ENCODE measurements at places on chromosomes 13 and 19. TPM values are rescaled to one million over a fixed set of nuclear protein-coding genes. Genes with fewer than 3 reads are reported as not detected.
A peak's percentile ranks its signal among the peaks of the same experiment; 100 is the strongest.

GRCh38 chr13:71875823-71876222, 8.8 kb upstream of the DACH1 start:
- DNase-seq = no peak

GRCh38 chr13:102039264-102039663, 362.6 kb downstream of the FGF14 start:
- no peak for DNase-seq

DNA sequence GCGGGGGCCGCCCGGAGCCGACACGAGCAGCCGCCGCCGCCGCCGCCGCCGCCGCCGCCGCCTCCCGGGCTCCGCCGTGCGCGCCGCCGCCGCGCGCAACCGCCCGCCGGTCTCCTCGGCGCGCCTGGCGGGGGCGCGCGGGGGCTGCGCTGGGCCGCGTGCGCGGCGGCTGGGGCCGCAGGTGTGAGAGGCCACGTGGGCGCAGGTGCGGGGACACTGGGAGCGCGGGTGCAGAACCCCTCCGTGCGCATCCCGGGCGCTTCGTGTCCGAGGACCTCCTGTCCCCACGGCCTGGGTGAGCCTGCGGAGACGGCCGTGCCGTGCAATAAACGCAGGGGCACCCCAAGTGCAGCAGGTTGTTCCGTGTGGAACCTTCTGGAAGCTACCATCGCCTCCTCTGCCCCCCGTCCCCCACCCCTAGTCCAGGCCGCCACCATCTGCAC, at the start of gene LINGO3:
TSS of gene LINGO3 (minus strand) at position 41 of the 443 bp plus-strand sequence. CDS start 16,378 bp downstream, outside the sequence.
- no peak for DNase-seq

- DNase-seq = no peak
Observed at GRCh38 chr19:41624937-41625336, 1.9 kb downstream of the CEACAM4 start.

DNA sequence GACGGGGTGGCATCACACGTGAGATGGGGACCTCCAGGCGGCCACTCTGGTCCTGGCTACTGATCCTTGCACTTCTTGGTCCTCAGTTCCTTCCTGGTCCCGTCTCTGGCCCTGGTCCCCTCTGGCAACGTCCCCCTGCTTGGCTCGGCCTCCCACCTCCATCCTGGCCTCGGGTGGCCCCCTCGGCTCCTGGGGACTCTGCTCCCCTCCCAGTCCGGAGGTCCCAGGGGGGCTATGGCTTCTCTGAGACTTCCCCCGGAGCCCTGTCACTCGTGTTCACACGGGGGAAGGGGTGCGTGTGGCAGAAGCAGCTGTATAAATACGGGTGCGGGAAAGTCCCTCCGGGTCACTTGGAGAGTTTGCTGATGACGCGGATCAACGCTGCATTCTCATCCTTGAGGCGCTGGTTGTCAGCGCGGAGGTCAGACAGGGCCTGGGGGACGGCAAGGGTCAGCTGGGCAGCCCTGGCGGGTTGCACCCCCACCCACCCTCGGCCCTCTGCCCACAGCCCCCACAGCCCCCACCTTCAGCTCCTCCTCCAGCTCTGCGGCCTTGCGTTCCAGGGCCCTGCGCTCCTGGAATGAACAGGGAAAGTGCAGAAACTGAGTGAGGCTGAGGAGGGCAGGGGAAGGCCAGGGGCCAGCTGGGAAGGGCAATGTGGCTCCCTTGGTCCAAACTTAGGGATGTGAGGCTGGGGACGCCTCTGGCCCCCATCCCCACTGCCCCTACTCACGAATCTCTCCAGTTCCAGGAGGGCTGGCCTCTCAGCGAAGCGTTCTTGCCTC, 15.6 kb downstream of the EPS8L1 start:
- no peak for DNase-seq

DNA sequence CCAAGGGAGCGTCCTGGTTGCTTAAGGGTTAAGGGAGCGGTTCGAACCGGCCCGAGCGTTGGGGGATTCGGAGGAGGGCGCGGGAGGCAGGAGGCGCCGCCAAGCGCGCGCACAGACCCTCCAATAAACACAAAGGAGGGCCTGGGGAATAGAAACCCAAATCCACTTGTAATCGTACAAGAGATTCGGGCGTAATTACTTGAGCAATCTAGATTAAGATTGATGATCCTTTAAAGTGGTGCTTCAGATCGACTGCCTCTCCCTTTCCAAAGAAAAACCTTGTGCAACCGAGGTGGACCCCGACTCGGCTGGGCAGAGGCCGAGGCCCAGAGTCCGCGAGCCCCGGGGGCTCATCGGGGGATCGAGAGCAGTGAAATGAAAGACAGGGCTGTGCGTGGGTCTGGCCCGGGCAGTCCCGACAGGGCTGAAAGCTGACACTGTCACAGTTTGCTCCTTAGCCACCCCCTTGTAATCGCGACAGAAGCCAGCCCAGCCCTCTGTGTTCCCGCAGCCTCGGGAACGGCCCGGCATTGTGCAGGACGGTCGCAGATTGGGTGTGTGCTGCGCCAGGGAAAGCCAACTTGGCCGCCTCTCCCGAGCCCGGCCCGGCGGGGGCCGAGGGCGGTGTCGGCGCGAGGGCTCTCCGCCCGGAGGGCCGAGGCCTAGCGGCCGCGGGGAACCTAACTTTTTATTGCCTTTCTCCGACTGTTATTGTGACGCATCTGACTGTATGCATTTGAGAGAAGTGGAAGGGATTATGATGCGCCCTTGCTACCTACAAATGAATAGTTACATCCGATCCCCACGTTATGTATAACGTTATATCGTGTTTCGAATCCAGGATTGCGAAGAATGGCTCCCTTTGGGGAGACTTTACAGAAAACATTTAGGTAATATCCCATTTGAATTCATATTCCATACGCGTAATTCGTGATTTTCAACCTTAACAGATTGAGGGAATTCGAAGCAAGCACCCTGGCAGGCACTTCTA, 5.5 kb downstream of the MAB21L1 start:
- DNase-seq = no peak

- DNase-seq = no peak
Observed at GRCh38 chr13:94028234-94028633, 451.2 kb downstream of the DCT start.

DNA sequence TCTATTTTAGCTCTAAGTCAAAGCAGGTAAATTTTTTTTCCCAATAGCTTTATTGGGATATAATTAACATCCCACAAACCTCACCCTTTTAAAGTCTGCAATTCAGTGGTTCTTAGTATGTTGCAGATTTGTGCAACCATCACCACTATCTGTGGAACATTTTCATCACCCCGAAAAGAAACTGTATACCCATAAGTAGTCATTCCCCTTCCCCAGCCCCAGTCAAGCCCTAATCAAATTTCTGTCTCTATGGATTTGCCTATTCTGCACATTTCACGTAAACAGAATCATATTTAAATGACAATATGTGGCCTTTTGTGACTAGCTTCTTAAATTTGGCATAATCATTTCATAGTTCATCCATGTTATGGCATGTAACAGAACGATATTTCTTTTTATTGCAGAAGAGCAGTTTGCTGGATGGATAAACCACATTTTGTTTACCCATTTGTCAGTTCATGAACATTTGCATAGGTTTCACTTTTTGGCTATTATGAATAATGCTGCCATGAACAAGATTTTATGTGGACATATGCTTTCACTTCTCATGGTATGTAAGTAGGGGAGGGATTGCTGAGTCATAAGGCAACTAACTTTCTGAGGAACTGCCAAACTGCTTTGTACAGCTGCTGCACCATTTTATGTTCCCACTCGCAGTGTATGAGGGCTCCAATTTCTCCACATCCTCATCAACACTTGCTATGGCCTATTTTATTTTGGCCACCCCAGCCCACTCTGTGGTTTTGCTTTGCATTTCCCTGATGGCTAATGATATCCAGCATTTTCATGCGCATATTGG, 10.9 kb downstream of the SLC46A3 start:
- peak; percentile 72 for DNase-seq

- DNase-seq = peak; percentile 61
Observed at GRCh38 chr13:81017513-81018152, 676.7 kb upstream of the SPRY2 start.

DNA sequence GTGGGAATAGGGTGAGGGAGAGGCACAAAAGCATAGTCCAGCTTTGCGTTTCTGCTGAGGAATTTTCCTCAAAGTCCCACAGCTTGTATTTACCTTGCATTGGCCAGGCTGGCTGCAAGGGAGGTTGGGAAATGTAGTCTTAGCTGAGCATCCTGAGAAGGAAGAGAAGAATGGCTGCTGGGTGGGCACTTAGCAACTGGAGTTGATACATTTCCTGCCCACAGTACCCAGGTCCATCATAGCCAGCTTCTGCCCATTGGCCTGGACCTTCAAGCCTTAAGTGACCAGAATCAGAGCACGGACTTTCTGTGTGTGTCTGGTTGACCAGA, 112.4 kb downstream of the SIPA1L3 start:
- DNase-seq = no peak

GRCh38 chr13:114021464-114022308, 47.8 kb upstream of the C13orf46 start:
- no peak for DNase-seq

GRCh38 chr13:57527114-57527735, 104.3 kb upstream of the PCDH17 start:
- DNase-seq = no peak

GRCh38 chr19:4914736-4915501, 5.6 kb downstream of the UHRF1 start:
- peak; percentile 98 for DNase-seq

DNA sequence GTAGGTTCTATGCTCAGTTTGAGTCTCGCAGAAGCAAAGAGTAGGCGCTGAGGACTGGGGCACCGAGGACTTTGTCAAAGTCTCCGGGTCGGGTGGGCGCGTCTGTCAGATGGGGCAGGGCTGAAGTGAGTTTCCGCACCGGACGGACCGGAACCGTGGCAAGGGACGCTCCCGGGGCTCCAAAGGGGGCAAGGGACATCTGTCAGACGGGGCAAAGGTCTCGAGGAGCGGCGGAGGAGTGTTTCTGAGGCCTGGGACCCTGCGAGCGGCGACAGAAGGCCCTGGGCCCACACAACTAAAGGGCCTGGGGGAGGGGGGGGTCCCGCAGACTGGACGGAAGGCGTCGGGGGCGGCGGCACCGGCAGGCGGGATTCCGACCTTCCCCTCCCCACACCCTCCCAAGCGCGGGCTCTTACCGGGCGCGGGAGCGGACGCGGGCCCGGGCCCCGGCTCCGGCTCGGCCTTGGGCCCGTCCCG, 13.3 kb upstream of the AKAP8L start:
- no peak for DNase-seq

DNA sequence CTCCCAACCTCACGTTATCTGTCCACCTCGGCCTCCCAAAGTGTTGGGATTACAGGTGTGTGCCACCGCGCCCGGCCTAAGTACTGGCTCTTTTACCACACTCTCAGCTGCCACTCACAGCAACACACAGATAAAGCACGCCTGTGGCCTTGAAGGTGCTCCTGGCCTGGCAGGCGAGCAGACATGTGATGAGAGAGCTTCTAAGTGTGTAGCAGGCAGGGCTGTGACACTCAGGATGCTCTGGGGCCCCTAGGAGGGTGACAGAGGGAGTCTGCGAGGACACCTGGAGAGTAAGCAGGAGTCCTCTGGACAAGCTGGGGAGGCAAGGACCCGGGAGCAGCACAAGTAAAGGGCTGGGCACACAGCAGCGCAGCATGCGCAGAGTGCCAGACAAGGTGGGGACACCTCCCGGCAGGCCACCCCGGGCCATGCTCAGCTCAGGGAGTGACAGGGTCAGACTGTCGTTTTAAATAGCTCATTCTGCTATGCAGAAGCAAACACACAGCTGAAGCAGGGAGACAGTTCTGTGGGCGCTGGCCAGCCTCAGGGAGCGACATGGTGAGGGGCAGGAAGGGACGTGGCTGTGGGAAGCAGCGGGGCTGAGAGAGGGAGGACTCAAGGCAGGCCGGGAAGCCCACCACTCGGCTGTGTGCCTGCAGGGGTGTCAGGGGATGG, 26.5 kb downstream of the MED26 start:
- no peak for DNase-seq

GRCh38 chr13:50509771-50510441, 333.6 kb downstream of the DLEU7 start:
- DNase-seq = no peak

GRCh38 chr13:48859272-48860105, 116.2 kb upstream of the FNDC3A start:
- no peak for DNase-seq

DNA sequence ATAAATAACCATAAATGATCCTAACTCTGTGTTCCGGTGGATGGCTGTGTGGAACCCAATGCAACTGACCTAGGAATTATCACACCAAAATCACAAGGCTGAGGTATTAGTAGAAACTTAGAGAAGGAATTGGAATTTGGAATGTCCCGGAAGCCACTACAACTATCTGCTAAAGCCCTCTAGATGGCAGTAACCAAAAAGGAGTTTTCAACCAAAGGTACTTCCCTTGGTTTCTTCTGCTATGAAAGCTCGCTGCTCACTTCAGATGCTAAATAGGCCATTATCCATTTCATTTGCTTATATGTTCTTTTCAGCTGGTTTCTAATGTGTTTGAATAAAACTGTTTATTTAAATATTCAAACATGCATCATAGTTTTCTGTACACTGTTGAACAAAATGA, 1589.1 kb upstream of the SPRY2 start:
- DNase-seq = peak; percentile 42

DNA sequence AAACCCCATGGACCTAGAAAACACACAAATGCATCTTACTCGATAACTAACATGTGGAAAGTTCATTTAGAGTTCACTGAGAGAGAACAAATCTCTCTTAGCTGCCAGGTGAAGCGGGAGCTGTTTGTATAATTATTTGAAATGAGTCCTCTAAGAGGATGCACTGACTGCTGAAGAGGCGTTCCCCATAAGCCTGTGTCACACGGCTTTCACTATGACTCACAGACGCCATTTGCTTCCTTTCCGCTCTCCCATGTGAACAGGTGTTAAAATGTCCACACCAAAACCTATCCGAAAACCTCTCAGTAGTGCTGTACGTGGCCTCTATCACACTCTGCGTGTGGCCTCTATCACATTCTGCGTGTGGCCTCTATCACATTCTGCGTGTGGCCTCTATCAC, 101.8 kb downstream of the SOX1 start:
- no peak for DNase-seq

DNA sequence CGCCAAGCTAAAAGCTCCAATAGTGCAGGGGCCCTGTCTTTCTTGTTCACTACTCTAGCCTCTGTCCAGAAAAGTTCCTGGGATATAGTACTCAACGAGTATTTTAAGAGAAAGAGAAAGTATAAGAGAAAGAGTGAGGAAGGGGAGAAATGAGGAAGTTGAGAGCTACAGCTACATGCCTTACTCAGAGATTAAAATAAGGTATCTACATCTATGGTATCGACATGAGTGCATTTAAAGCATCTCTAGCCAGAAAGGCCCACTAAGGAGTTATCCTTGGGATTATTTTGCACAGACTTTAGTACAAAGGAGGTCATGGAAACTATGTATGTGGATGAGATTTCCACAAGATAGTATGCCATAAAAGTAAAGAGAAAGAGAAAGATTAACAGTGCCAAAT, 28.5 kb downstream of the MYCBP2 start:
- no peak for DNase-seq

- DNase-seq = no peak
Observed at GRCh38 chr13:112674412-112675365, 15.1 kb upstream of the ATP11A start.

- DNase-seq = no peak
Observed at GRCh38 chr13:51599444-51600176, 15.3 kb downstream of the WDFY2 start.

The RASAL3 gene
- total RNA-seq = not detected

The CFAP97D2 gene
- not detected for total RNA-seq

The ZNF221 gene
- total RNA-seq = 2.1 TPM

The ELANE gene
- not detected for total RNA-seq

The C5AR1 gene
- total RNA-seq = not detected

The ZNF71 gene
- 8.8 TPM for total RNA-seq

The IQCN gene
- total RNA-seq = 0.33 TPM

The DMWD gene
- total RNA-seq = 50.3 TPM

The AMER2 gene
- total RNA-seq = not detected

The HCN2 gene
- 0.46 TPM for total RNA-seq

The SLC25A41 gene
- total RNA-seq = not detected

All from PC-3 (cell line).